ENCODE measurements at places on chromosomes 5 and 9. TPM values are rescaled to one million over a fixed set of nuclear protein-coding genes. Genes with fewer than 3 reads are reported as not detected.

DNA sequence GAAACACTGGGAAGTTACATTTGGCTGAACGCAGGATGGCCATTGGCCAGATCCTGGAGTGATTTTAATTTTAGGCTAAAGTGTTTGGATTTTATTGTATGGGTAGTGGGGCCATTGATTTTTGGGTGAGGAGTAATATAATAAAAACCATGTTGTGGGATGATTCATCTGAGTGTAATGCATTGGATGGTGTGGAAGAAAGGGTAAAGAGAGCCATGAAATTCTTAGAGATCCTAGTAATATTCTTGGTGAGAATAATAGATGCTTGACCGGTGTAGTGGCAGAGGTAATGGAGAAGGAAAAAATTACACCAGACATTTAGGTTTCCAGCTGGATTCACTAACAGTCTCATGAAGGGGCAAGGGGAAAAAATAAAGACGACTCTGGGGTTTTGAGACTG is 158.1 kb downstream of the NPR3 start:
- H3K4me1 ChIP-seq: no peaks in the 10 kb centered on the region
- no peak overlapping the region for H3K27ac ChIP-seq
- no peak overlapping the region for H3K4me3 ChIP-seq
- no peak for DNase-seq

DNA sequence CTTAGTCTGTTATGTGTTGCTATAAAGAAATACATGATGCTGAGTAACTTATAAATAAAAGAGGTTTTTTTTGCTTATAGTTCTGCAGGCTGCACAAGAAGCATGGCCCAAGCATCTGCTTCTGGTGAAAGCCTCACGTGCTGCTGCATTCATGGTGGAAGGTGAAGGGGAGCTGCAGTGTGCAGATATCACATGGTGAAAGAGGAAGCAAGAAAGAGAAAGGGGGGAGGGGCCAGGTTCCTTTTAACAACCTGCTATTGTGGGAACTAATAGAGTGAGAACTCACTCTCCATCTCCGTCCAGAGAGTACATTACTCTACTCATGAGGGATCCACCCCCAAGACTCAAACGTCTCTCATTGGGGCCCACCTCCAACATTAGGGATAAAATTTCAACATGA is 12.5 kb upstream of the PARP8 start:
- H3K4me3 ChIP-seq: no peak overlapping the region
- no peak for DNase-seq
- no peaks in the 10 kb centered on the region for H3K4me1 ChIP-seq
- H3K36me3 ChIP-seq: no peaks in the 10 kb centered on the region

DNA sequence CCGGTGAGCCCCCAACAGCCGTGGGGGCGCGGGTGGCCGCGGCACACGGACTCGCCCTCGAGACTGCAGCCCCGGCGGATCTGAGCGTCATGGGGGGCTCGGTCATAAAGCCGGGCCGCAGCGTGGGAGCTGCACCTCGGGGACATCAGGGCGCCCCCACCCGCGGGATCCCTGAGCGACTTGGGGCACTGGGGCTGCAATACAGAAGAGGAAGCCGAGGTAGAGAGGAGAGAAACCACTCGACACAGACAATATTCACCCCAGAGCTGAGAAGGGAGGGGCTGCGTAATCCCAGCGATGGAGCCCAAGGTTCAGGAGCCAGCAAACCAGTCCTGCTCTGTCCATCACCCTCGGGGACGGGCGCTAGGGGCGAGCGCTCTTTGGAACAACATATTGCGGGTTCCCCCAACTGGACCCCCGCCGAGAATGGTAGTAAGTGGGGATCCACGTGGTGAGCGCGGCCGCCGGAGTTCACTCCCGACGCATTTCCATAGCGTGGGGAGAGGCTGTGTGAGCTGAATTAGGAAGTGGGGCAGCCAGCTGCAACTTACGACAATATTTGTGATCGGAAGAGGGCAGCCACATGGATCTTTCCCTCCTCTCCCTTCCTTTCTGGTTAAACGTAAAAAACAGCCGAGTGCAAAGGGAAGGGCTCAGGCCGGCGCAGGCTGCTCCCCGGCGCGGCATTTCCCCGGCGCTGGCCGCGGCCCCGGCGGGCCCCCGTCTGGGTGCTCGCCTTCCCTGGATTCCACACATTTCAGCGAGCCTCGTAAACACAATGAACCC is 9.9 kb downstream of the PTCH1 start:
- peaks cover 7% of the 10 kb centered on the region for H3K27me3 ChIP-seq
- no peaks in the 10 kb centered on the region for H3K36me3 ChIP-seq
- peak overlapping the region; percentile 47 for H3K27ac ChIP-seq
- H3K4me1 ChIP-seq: peaks cover 14% of the 10 kb centered on the region
- DNase-seq: peak; percentile 52
- peak overlapping the region; percentile 91 for H3K4me3 ChIP-seq

GRCh38 chr5:40689438-40689837 is 9.7 kb downstream of the PTGER4 start:
- H3K27ac ChIP-seq: no peak overlapping the region
- no peak for DNase-seq
- H3K4me3 ChIP-seq: no peak overlapping the region
- peaks cover 43% of the 10 kb centered on the region for H3K4me1 ChIP-seq

DNA sequence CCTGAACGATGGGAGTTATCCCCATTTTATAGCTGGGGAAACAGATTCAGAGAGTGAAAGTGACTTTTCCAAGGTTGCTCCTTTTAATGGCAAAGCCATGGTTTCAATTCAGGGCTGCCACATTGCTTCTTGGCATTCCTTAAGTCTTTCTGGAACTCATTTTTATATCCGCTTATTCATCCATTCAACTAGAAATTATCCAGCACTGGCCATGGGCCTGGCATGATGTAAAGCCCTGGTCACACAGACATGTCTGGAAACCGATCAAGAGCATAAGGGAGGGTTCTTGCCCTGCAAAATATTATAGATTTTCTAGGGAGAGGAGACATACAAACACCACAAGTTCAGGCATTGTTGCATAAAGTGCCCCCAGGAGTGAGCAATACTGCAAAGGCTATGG is 43.0 kb upstream of the COL15A1 start:
- no peaks in the 10 kb centered on the region for H3K4me1 ChIP-seq
- H3K4me3 ChIP-seq: no peak overlapping the region
- no peaks in the 10 kb centered on the region for H3K36me3 ChIP-seq
- no peak for DNase-seq
- H3K27ac ChIP-seq: no peak overlapping the region

- peaks cover 4% of the 10 kb centered on the region for H3K36me3 ChIP-seq
- no peaks in the 10 kb centered on the region for H3K4me1 ChIP-seq
- H3K4me3 ChIP-seq: no peak overlapping the region
- H3K27me3 ChIP-seq: no peaks in the 10 kb centered on the region
Observed at GRCh38 chr9:95242613-95243012, 74.9 kb downstream of the FANCC start.

DNA sequence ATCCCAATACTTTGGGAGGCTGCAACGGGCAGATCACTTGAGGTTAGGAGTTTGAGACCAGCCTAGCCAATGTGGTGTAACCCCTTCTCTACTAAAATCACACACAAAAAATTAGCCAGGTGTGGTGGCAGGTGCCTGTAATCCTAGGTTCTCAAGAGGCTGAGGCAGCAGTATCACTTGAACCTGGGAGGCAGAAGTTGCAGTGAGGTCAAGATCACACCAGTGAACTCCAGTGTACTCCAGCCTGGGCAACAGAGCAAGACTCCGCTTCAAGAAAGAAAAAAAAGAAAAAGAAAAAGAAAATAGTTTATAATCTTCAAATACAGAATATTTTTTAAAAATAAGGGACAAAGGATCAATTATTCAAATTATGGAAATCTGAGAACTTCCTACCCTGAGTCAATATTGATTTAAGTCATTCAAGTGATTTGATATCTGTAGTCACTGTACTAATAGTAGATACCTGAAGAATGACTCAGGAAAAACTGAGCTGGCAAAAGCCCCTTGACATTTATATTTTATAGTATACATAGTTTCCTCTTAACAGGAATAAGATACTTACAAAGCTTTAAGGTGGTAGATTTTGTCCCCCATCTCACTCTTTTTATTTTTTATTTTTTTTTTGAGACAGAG is 61.8 kb downstream of the PTBP3 start:
- no peak overlapping the region for H3K4me3 ChIP-seq
- no peak overlapping the region for H3K27ac ChIP-seq
- H3K4me1 ChIP-seq: no peaks in the 10 kb centered on the region

DNA sequence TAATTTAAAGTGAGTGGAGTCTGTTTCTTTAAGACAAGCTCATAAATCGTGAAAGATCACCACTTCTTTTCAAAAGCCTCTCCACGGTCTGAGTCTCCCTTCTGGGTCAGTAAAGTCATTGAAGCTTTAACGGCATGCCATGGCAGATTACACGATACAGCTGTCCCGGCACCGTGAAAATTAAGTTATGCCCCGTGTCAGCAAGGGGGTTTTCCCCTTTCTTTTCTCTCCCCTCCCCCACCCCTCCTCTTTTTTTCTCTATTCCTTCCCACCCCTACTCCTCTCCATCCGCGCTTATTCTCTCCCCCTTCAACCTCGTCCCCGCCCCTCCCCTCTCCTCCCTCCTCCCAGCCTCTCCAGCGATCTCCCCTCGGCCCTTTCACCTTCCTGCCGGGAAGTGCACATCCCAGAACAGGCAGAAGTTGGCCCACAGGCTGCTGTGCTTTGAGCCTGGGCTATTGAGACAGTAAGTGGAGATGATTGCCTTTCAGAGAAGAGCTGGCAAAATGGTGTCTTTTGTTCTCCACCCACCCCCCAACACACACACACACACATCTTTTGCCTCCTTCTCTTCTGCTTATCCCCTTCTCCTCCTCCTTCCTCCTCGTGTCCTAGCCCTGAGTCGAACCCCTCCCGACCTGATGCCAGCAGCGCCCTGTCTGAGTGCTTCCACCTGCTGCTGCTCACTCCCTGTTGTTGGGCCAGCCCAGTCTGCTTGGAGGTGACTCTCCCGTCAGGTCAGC is 44.1 kb downstream of the GAS1 start:
- peaks cover 5% of the 10 kb centered on the region for H3K27me3 ChIP-seq
- H3K4me1 ChIP-seq: peaks cover 3% of the 10 kb centered on the region
- no peaks in the 10 kb centered on the region for H3K36me3 ChIP-seq
- no peak overlapping the region for H3K4me3 ChIP-seq
- DNase-seq: no peak

DNA sequence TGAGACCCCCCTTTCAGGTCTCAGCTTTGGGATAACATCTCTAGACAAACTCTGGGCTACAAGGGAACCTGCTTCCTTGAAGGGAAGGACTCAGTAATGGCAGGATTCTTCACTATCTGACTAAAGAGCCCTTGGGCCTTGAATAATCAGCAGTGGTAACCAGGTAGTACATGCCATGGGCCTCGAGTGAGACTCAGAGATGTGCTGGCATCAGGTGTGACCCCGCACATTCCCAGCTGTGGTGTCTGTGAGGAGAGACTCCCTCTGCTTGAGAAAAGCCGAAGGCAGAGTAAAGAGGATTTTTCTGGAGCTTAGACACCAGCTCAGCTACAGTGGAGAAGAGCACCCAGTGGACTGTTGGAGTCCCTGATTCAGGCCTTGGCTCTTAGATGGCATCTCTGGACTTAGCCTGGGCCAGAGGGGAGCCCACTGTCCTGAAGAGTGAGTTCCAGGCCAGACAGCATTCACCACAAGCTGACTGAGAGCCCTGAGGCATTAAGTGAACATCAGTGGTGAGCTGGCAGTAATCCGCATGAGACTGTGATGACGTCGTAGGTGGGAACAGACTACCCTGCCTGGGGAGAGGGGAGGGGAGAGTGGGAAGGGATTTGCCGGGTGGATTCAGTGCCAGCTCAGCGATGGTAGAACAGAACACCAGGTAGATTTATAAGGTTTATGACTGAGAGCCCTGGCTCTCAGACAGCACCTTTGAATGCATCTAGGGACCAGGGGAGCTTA is 5.3 kb upstream of the ZNF782 start:
- no peaks in the 10 kb centered on the region for H3K36me3 ChIP-seq
- no peaks in the 10 kb centered on the region for H3K27me3 ChIP-seq
- peaks cover 3% of the 10 kb centered on the region for H3K4me1 ChIP-seq
- no peak overlapping the region for H3K4me3 ChIP-seq

Gene AGXT2
- total RNA-seq: not detected

Gene SPINK6
- not detected for total RNA-seq

Gene POU5F2
- 2.0 TPM for total RNA-seq

Gene OGN
- total RNA-seq: 0.15 TPM

Gene CCDC171
- total RNA-seq: 1.5 TPM

Data from T-cell (primary cell).